CD4-positive, alpha-beta T cell (primary cell): ENCODE measurements at places on chromosomes 11 and 22.

GRCh38 chr11:8067567-8067928, 13.5 kb upstream of the TUB start:
- no peak for DNase-seq

- DNase-seq: no peak
These were observed 30.3 kb upstream of the FBLN1 start for GRCh38 chr22:45472426-45472825.

- no peak for DNase-seq
These were observed 38.6 kb upstream of the MMP13 start for GRCh38 chr11:102994105-102994504.

DNA sequence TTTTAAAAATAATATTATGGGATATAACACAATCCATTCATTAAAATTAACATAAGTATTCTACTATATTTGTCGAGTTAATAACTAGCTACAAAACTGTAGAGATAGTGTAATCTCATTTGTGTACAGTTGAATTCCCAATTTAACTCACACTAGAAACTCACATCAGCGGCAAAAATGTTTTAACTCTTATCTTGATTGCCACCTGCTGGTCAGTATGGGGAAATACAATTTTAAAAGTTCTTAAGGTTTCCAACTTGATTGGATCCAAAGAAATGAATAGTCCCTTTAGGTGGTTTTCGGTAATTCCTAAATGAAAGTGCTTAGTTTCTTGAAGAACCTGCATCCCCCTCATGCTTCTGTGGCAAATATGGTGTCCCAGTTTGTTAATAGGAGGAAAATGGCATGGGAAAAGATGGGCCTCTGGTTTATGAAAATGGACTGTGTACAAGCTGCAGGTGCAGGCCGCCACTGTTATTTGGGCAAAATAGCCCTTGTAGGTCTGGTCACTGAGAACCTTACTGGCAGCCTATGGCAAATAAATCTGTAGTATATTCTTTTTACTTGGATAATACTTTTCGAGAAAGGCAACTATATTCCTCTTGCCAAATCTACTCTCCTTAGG, 33.7 kb upstream of the SLC17A6 start:
- DNase-seq: no peak

DNA sequence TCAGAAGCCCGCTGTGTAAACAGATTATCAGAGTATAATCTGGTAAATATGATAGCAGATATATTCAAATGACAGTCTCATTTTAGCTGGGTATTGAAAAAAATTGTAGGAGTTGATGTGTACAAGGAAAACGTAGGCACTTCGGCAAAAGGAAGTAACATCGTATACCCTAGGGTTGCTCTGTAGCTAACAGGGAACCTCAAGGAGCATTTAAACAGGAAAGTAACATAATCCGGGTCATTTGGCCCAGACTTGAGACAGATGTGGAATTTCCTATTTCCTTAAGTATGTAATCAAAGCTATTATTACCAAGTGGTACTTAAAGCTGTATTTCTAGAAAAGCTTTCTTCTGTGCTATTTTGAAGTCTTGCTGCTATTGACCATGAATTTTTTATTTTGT, 215.6 kb downstream of the DDX10 start:
- DNase-seq: no peak

- DNase-seq: no peak
These were observed 2.0 kb downstream of the NTM start for GRCh38 chr11:131372234-131372962.

- no peak for DNase-seq
These were observed 17.2 kb downstream of the CNTF start for GRCh38 chr11:58639669-58640068.

- no peak for DNase-seq
These were observed 67.7 kb downstream of the THAP12 start for GRCh38 chr11:76313271-76313670.

GRCh38 chr11:85946221-85946620, 91.0 kb downstream of the CCDC83 start:
- no peak for DNase-seq

DNA sequence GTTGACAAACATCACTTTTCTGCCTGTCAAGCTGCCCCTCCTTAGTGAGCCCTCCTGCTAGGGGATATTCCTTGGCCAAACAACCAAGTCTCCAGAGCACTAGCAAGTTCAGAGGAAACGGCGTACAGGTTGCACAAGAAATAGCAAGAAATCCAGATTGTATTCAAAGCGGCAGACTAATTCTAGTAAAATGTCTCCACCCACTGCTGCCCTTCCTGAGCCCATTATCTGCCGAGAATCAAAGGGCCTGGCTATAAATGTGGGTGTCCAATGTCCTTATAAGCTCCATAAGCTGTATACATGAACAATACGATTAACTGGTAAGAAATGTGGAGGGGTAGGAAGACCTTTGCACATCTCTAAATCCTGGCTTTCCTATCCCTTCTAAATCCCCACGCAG, 44.0 kb upstream of the AKIP1 start:
- DNase-seq: no peak

GRCh38 chr11:78202733-78203167, 14.0 kb downstream of the USP35 start:
- peak; percentile 58 for DNase-seq

DNA sequence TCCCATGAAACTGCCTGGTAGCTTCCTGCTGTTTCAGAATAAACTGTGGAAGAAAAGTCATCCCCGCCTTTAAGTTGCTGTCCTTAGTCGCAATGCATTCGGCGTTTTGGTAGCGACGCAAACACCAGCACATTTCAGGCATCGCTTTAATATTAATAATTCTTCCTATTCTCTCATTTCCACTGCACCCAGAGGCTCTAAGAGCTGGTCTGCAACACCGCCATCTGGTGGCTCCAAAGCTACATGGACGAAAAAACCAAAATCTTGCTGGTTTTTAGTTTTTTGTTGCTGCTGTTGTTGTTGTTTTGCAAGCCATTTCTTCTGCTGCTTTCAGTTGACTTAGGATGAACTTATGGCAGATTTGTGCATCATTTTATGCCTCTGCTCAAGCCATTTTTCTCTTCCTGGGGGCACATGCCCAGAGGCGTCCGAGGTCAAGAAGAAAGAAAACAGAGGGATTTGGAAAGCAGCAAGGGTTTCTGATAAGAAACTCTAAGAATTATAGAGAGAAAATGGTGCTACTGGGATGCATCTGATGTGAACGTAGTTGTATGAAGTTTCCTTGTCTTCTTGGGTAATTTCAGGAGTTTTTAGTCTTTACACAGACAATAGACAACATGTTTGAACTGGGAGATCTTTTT, 345.4 kb upstream of the KIRREL3 start:
- no peak for DNase-seq

DNA sequence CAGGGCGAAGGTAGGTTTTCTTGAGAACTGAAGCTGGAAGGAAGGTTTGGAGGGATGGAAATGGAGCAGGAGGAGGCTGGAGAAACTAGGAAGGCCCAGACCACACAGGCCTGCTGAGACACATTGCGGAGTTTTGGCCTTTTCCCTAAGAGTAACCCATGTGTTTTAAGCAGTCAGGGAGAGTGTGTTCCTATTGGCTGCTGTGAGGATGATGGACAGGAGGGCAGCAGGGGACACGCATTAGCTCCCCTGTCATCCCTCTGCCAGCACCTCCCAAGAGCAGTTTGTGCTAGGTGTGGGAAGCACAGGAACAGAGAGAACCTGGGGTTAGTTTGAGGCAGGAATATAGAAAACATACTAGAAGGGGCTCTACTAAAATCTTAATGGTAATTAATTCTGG, 842.1 kb downstream of the TBC1D22A start:
- no peak for DNase-seq

GRCh38 chr11:111938687-111939160, 1.6 kb downstream of the DIXDC1 start:
- DNase-seq: no peak

DNA sequence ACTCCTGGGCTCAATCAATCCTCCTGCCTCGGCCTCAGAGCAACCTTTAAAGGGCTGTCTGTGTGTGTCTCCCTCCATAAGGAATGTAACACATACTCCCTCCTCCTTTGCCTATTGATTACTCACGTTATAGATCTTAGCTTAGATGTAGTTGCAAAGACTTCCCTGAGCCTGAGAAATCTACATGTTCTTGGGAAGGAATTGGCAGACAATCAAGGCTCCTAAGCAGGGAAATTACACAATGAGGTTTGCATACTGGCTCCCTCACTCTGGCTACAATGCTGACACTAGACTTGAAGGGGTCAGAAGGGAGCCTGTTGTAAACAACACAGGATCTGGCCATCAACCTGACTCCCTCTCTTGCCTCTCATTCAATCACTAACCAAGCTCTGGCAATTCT, 5.2 kb upstream of the OLFML1 start:
- DNase-seq: no peak

DNA sequence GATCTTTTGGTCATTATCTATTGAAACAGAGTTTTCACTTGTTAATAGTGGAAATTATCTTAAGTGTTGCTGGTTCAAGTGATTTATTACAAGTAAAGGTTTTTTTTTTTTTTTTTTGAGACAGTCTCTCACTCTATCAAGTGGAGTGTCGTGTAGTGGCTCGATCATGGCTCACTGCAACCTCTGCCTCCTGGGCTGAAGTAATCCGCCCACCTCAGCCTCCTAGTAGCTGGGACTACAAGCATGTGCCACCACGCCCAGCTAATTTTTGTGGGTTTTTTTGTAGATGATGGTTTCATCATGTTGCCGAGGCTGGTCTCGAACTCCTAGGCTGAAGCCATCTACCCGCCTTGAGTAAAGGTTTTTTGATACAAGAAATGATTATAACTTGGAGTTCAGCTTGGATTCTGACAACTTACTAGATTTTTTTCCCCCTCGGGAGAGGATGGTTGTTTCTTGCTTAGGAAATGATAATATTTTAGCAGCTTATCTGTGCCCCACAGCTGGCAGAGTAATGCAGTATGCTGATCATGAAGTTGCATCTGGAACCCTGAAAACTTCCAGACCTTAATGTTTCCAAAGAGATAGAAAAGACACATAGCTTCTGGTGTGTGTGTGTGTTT, 68.9 kb downstream of the MTMR3 start:
- DNase-seq: no peak

DNA sequence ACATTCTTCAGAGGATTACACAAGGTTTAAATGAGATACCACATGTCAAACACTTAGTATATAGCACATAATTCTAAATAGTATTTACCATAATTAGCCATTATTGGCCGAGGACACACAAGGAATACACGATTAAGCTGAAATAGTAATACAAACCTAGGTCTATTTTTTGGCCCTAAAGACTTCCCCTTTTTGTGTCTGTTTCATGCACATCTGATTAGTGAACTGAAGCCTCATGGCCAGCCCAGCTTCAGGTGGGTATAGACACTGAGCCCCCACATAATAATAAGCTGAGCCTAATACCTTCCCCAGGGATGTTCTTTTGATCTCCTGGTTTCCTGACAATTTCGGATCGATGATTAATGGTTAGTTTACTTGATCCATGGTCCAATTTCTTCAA, 2.1 kb downstream of the GLYATL1B start:
- no peak for DNase-seq

GRCh38 chr11:8066036-8066910, 14.7 kb upstream of the TUB start:
- DNase-seq: no peak

GRCh38 chr22:43014316-43014868, 557 bp downstream of the PACSIN2 start:
- peak; percentile 15 for DNase-seq

- no peak for DNase-seq
These were observed 27.7 kb downstream of the LRP4 start for GRCh38 chr11:46890665-46891064.

DNA sequence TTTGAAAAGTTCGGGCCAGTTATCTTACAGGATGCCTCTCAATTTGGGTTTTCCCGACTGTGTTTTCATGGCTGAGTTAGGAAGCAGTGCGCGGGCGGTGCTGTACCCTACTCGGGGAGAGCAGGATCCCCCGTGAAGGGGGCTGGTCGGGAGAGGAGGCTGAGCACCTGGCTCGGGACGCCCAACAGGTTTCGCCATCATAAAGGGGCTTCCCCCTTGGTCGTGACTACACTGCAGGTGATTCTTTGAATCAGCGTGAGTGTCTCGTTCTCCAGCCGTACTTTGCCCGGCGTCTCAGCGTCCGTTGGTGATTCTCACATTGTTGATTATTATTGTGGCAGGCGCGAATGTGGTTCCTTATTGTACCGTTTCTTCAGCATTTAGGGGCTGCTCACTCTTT, 46.6 kb downstream of the ST14 start:
- DNase-seq: no peak

- DNase-seq: peak; percentile 73
These were observed at the start of gene UCP2 for GRCh38 chr11:73982595-73982989. UCP2 (minus strand) TSS chr11:73982843; CDS start chr11:73978378, 4,465 bp downstream.

GRCh38 chr11:2583605-2583958, 116.2 kb downstream of the KCNQ1OT1 start:
- DNase-seq: no peak

DNA sequence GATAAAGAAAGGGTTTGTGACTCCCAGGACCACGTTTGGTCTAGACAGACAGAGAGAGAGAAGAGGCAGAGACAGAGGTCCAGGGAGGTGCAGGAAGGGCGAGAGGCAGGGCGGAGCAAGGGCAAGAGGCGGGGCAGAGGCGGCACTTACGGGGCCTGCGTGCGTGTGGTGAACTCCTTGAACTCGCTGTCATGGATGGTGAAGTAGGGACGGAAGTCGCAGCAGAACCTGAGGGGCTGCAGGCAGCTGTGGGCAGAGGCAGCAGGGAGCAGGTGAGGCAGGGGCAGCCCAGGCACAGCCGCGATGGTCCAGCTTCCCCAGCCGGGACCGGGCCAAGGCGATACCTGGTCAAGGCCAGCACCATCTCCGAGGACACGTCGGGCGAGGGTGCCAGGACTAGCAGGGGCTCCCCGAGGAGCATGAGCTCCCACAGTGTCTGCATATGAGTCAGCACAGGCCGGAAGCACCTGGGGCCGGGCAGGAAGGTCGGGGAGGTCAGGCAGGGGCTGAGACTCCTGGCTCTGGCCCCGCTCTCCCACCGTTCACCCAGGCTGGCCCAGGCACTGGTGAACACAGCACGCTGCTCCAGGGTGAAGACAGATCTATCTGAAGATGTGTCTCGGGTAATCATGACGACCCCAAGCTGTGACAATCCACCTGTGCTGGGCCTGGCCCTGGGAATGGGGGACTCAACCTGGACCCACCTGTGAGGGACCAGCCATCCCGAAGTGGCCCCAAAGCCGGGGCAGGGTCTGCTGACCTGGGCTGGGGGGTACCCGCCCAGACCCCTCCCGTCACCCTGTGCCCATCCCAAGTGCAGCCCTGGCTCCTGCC, 7.2 kb upstream of the PLXNB2 start:
- peak; percentile 56 for DNase-seq
